ENCODE measurements at places on chromosomes 11 and 22. TPM values are rescaled to one million over a fixed set of nuclear protein-coding genes. Genes with fewer than 3 reads are reported as not detected.

The KCNJ1 gene
- not detected for total RNA-seq

The APOC3 gene
- total RNA-seq = 1.2 TPM

The SHANK3 gene
- total RNA-seq = 7.6 TPM

The KDM4E gene
- not detected for total RNA-seq

The OR8D1 gene
- not detected for total RNA-seq

The CRYAB gene
- 0.59 TPM for total RNA-seq

The PDE2A gene
- 0.74 TPM for total RNA-seq

The EXPH5 gene
- total RNA-seq = 0.85 TPM

The MS4A3 gene
- 0.13 TPM for total RNA-seq

The HBG2 gene
- 6.5 TPM for total RNA-seq

The ENDOD1 gene
- total RNA-seq = 28.2 TPM

The ZPR1 gene
- total RNA-seq = 139 TPM

The CDC42EP2 gene
- total RNA-seq = 8.1 TPM

The DERL3 gene
- total RNA-seq = 1.0 TPM

The OR51E2 gene
- not detected for total RNA-seq

The NUP50 gene
- 52.1 TPM for total RNA-seq

The CALCB gene
- total RNA-seq = not detected

The TNNT3 gene
- 0.41 TPM for total RNA-seq

The ELFN2 gene
- 2.9 TPM for total RNA-seq

The SMIM35 gene
- not detected for total RNA-seq

The KCNJ5 gene
- total RNA-seq = 0.28 TPM

The SDHAF2 gene
- total RNA-seq = 43.2 TPM

The USP35 gene
- 11.8 TPM for total RNA-seq

The KRTAP5-7 gene
- total RNA-seq = not detected

The TUG1 gene
- total RNA-seq = 69.8 TPM

The TCN2 gene
- 2.4 TPM for total RNA-seq

The TRIM66 gene
- 30.4 TPM for total RNA-seq

The TRPC6 gene
- not detected for total RNA-seq

The RASSF10 gene
- total RNA-seq = not detected

The SERHL2 gene
- 1.6 TPM for total RNA-seq

The CAVIN3 gene
- 31.1 TPM for total RNA-seq

The CDCA5 gene
- 92.9 TPM for total RNA-seq

The DDIAS gene
- 22.9 TPM for total RNA-seq

The SNAP29 gene
- 24.5 TPM for total RNA-seq

The SMTNL1 gene
- not detected for total RNA-seq

The OR51B5 gene
- total RNA-seq = not detected

The NLRP10 gene
- total RNA-seq = not detected

The PHOX2A gene
- not detected for total RNA-seq

The TESMIN gene
- 47.6 TPM for total RNA-seq
